ENCODE measurements at places on chromosomes 1 and 21.

DNA sequence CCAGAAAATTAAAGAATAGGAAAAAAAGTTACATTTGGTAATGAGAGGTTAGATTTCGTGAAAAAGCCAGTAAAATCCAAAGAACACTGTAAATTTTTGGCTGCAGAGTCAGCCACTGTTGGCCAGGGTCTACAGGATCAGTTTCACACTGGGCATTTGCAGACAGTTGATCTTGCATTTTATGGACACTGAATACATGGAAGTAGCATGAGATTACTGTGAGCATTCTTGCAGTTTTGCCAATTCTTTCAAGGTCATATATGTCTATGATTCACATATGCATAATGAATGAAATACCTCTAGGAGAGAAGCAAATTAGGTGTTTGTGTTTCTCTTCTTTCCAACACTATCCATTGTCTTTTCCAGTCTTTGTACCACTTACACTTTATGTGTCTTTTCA, 200.8 kb upstream of the DPYD start:
- DNase-seq, result no peak

DNA sequence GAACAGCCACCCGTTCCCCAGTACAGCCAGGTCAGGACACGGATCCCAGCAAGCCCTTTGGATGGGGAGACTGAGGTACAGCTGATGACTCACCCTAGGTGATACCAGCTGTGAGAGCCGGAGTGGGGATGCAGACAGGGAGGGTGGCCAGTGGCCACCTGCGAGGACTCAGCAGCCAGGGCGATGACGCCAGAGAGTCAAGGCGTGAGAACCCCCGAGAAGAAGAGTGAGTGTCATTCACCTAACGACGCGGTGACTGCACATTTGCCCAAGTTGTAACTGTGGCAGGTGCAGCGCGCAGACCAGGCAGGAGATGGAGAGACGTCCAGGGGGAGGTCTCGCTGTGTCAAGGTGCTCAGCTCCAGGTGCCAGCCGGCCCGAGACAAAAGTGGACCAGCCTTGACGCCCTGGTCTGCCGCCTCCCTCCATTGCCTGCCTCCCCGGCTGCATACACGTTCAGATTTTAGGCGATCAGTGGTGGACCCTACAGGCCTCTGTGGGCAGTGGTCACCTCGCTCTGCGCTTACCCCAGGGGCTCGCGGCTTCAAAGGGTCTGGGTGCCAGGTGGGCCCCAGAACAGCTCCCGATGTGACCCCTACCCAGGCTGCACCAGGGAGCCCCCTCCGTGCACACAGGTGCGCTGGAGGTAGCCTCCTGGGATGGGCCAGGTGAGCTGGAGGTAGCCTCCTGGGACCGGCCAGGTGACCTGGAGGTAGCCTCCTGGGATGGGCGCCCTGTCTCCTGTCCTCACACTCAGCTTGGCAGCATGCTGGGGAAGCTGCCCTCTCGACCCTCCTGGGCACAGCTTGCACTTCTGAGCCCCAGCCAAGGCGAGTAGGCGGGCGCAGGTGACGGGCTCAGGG, 11.9 kb downstream of the LRRC3 start:
- no peak for DNase-seq

DNA sequence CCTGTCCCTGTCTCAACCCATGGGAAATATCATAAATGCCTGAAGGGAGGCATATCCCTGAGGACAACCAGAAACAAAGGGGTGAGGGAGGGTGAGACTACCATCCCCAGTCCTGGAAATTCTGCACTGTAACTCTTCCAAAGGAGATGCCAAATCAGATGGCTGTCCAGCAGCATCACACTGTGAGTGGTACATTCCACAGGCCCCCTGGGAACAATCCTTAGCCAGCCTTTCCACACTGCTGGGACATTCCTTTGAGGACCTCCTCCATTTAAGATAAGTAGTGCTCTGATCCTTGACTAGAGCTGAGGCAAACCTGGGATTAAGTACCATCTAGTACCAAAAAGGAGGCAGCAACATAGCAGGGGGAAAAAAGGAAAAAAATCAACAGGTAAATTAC, 10.7 kb downstream of the IVL start:
- DNase-seq, result no peak

- DNase-seq, result no peak
These were observed 13.0 kb upstream of the TTC22 start for GRCh38 chr1:54814126-54814498.

GRCh38 chr1:61255358-61255703, 173.0 kb downstream of the NFIA start:
- no peak for DNase-seq

DNA sequence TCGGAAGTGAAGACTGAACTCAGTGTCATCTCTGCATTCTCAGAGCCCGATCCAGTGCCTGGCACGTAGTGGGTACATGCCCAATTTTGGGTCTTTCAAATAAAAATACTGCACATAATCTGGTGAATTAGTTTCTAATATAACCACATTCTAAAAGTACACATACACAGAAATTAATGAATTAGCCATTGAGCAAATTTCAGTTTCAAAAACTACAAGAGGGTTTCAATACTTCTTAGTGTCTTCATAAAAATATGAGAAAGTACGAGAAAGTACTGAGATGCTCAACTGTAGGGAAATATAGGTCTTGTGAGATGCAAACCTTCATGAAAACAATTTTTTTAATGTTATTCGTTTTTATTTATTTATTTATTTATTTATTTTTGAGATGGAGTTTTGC, 86.9 kb downstream of the SMYD2 start:
- DNase-seq, result no peak

DNA sequence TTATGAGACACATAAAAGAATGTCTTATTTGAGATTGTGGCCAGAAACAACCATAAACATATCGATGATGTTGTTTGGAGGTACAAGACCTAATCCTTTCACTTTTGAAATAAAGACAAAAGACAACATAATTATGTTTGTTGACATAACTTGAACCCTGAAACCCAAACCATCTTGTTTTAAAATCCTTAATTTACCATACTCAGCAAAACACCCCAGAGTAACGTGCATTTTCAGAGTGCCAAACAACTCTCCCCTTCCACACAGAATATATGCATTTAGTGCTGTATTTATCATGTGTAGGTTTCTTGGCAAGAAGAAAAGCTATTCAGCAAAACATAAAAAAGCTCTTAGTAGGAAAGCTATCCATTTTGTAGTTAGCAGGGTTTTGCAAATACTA, 17.5 kb downstream of the SIM2 start:
- no peak for DNase-seq

DNA sequence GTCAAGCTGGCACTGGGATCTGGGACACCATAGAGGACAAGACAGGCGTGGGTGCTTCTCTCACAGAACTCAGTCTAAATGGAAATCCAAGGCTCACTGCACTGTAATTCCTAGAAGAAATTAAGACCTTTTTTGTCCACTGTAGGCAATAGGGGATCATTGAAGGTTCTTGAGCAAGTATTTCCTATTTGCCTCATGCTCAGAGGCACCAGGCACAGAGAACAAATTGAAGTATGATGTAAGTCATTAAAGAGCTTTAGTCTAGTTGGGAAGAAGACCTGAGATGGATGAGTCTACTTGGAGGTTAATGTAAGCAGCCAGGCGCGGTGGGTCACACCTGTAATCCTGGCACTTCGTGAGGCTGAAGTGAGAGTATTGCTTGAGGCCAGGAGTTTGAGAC, 34.6 kb downstream of the EIF2D start:
- DNase-seq, result no peak

GRCh38 chr1:55060133-55060999, 21.0 kb downstream of the PCSK9 start:
- peak; percentile 9 for DNase-seq

DNA sequence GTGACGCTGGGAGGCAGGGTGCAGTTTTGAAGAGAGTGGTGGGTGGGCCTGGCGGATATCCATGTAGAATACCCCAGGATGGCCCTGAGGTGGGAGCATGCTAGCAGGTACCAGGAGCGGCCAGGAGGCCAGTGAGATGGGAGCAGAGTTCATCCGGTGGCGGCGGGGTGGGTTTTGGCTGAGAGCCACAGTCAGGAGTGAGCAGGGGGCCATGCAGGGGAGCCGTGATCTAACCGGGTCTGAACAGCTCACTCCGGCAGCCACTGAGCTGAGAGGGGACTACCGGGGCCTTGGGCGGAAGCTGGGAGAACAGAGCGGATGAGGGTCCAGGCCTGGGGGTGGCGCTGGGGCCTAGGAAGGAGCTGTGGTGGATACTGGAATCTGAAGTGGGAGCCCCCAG, 47.6 kb upstream of the LRP8 start:
- no peak for DNase-seq

GRCh38 chr1:180572760-180573159, 14.0 kb downstream of the OVAAL start:
- DNase-seq, result no peak

DNA sequence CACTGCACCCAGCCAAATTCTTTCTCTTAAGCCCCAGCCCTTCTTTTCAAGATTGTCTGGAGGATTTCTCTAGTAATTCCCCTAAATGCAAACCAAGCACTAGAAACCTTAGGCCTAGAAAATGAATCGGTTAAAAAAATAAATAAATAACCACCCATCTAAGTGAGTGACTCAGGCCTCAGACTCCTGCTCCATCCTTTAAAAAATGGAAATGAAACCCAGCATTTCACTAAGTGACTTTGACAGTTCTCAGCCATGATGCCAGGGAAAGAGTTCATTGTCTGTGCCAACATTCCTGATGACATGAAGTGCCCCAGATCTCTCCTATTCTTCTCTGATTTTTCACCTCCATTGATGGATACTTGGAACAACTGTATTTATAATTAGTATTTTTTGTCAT, 415.2 kb upstream of the DAB1 start:
- DNase-seq, result no peak

GRCh38 chr1:203048086-203048485, 21.8 kb downstream of the PPFIA4 start:
- DNase-seq, result no peak

- no peak for DNase-seq
These were observed 8.0 kb upstream of the SLC30A2 start for GRCh38 chr1:26053718-26054560.

- peak; percentile 22 for DNase-seq
These were observed at the start of gene OLIG1 for GRCh38 chr21:33069994-33070743. Gene OLIG1, plus strand, starts transcription at chr21:33070141. Its CDS starts 106 bp downstream, at chr21:33070247.

DNA sequence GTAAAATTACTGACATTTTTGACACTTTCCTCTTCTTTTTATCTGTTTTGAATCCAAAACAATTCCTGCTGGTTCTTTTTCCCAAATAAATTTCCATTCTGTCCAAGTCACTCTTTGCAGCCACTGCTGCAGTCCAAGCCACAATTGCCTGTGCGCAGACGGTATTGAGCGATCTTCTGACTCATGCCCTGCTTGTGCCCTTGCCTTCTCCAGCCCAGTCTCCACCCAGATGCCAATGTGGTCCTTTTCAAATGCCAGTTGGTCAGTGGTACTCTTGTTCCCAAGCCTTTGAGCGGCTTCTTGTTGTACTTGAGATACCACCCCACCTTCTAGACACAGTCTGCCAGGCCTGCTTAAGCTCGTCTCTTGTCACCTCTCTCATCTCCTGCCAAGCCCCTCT, 78.9 kb downstream of the CAMTA1 start:
- no peak for DNase-seq

GRCh38 chr1:172756024-172756423, 97.1 kb downstream of the FASLG start:
- DNase-seq, result no peak

- no peak for DNase-seq
These were observed 574.2 kb upstream of the ADGRL2 start for GRCh38 chr1:81226603-81226928.
